Colonic mucosa (tissue), 4 donors: ENCODE measurements at places on chromosomes 3 and 15. TPM values are rescaled to one million over a fixed set of nuclear protein-coding genes. Genes with fewer than 3 reads are reported as not detected.
A peak's percentile ranks its signal among the peaks of the same experiment; 100 is the strongest.

DNA sequence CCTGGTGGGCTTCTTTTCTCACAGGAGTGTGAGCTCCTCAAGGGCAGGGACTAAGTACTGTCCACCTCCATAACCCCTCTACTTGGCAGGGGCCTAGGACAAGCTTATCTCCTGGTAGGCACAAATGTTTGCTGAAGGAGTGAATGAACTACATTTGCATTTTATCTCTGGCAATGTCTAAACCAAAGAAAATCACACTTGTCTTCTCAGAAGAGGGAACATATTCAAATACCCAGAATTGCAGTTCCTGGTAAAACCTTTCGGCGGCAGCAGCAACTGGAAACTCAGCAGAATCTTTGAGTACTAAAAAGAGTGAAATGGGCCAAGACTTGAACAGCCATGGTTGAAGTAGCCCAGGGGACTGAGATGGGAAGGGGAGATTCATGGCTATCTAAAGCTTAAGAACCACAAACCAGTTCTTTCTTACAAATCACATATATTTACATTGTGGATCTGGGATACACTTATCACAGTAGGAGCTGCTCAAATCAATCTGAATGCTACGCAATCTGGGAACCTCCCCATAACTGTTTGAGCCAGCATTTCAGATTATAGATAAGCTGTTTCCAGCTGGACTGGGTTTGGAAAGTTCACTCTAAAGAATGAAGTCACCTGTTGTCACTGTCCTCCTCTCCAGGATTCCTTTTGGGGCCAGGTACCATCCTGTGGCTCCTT, 18.7 kb upstream of the PTPN9 start:
- H3K4me3 ChIP-seq = no peak overlapping the region
- no peaks in the 10 kb centered on the region for H3K4me1 ChIP-seq

GRCh38 chr3:5136919-5137429, 14.9 kb downstream of the ARL8B start:
- DNase-seq = no peak
- no peak overlapping the region for H3K27ac ChIP-seq
- H3K36me3 ChIP-seq = no peaks in the 10 kb centered on the region
- H3K27me3 ChIP-seq = no peaks in the 10 kb centered on the region

Gene PTPRG
- 26.3 TPM for total RNA-seq

Gene EDEM1
- total RNA-seq = 49.7 TPM

DNA sequence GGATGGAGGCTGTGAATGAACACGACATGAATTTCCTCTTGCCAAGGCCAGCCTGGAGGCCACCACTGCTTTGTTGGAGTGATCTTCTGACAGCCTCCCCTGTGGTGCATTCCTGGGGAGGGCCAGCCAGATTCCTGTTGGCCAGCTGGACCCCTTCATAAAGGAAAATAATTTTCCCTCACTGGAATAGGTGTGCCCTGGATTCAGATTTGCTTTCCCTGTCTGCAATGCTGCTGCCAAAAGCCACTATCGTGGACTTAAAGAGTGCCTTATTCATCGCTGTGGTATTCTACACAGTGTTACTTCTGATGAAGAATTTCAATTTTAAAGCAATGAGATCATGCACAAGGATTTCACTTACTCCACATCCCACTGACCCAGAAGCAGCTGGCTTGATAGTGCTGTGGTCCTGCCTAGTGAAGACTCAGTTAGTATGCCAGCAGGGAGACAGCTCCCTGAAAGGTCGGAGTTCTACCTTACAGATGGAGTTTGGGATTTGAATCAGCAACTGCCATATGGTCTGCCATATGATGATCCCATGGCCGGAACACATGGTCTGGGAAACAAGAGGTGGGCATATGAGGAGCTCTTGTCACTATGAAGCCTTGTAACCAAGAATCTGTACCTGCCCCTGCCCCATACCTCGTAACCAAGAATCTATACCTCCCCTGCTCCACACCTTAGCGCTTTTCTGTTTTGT, 145.2 kb downstream of the KLF13 start:
- no peak for DNase-seq
- no peak overlapping the region for H3K27ac ChIP-seq
- no peaks in the 10 kb centered on the region for H3K27me3 ChIP-seq
- H3K36me3 ChIP-seq = no peaks in the 10 kb centered on the region
- no peak overlapping the region for H3K4me3 ChIP-seq
- H3K4me1 ChIP-seq = peaks cover 9% of the 10 kb centered on the region

DNA sequence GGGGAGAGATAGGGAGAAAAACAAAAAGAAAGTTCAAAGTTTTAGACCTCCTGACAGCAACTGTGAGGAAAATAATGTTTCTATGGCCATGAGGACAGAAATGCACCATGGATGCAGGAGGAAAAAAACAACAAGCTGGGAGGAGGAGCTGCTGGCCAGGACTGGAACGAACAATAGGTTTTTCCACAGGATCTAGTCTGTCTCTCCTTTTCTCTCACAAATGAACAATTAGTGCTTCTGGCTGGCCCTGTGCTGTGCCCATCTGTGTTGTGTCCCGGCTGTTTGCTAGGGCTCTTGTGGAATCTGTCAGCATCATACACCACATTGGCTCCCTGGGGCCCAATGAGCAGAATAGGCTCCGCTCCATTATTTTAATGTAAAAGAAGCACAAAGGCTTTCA, 15.2 kb downstream of the GK5 start:
- H3K27ac ChIP-seq = peak overlapping the region; percentile 29
- no peak for DNase-seq
- peaks cover 7% of the 10 kb centered on the region for H3K4me1 ChIP-seq
